RWPE1 (cell line): ENCODE measurements at places on chromosomes 3 and 15.
A peak's percentile ranks its signal among the peaks of the same experiment; 100 is the strongest.

DNA sequence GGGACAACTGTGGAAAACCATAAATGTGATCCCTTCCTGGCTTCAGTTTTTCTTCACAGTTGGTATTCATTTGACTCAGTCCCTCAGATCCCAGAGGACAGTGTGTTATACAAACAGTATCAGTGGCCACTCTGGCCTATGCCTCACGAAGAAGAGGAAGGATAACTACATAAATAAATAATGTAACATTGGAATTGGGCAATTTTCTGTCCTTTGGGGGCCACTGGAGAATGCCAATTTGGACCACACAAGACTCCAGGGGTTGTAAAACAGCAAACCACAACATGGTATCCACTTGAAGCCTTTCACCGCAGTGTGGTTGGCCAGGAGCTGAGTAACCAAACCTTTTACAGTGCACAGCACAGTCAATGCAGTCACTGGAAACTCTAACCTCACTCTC lies 1077.0 kb downstream of the ROBO2 start:
- DNase-seq: no peak

DNA sequence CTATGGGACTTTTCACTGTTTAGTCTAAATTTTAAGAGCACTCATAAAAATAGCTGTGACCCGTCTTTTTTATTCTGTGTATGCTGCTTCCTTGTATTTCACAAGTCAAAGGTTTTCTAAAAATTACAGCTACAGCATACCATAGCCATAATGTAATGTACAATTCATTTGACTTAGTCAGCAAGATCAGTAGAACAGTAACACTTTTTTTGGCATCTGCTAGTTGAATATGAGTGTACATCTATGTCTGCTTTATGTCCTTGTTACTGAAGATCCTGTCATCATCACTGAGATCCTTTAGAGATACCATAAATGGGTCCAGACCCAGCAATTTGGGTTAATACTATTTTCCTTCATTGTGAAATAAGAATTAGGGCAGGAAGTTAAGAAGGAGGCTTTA lies 42.2 kb downstream of the CMSS1 start:
- DNase-seq: peak; percentile 72

DNA sequence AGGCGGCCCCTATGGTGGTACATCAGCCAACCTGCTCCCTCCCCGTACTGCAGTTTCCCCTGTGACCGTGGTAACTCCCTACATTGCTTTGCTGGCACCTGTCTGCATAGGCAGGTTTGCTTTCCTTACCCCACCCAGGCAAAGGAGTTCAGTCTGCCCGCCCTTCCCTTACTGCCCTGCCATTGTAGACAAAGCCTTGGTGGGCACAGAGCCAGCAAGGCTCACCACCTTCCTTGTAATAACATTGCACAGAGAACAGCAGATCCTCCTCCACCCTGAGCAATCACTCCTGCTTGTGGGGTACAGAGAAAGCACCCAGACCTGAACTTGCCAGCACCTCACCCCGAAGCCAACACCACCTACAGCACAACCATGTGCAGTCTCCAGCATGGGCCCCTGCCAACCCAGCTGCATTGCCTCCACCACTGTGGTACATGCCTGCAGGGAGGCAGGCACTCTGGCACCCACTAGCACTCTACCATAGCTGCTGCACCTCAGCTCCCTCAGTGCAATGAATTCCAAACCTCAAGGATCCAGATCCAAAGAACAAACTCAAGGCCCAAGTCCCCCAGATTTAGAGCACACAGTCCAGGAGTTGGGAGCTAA lies 192.7 kb upstream of the KCNMB2 start:
- DNase-seq: no peak

DNA sequence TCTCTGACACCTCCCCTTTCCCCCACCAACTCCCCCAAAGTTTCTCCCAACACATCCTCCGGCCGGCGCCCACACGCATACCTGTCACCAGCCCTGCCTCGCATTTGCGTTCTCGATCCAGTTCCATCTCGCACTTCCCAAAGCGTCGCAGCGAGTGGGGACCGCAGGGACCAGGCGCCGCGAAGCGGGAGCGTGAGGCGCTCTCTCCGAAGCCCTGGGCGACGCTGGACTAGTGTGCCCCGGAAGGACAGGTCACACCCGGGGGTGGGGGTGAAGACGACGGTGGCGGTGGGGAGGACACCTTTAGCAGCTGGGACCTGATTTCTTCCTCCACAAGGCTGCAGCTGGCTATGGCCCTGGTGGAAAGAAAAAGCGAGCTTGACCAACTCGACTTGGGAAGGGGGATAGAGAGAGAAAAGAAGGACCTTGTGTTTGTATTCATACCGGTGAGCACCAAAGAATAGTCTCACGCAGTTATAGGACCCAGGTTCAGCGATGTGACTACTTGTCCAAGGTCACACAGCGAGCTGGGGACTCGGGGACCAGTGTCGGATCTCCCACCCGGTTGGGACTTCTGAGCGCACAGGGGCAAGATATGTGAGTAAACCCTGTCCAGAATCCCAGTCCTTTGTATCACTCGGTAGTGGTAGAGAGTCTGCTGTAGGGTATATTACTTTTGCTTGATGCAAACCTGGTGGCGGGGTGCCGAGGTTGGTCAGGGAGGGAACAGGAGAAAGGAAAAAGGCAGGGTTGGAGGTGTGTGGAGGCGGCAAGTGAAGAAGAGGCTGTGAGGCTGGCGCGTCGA lies 607 bp upstream of the GHSR start:
- DNase-seq: no peak

DNA sequence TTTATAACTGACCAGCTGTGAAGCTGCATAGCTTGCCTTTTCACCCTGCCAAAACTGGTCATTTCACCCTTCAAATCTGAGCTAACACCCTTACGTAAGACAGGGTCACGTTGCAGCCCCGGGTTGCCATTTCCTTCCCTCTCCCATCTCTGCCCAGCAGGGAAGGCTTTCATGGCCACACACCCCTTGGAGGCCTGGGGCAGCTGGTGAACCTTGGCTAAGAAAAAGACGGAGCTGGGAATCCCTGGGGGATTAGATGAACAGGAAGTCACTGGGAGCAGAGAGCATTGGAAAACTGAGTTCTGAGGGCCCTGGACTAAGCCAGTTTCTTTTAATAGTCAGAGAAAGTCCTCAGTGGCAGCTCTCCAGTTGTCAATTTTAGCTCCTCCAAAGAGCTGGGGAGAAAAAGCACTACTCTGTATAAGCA lies 67.8 kb downstream of the TTC23 start:
- no peak for DNase-seq

DNA sequence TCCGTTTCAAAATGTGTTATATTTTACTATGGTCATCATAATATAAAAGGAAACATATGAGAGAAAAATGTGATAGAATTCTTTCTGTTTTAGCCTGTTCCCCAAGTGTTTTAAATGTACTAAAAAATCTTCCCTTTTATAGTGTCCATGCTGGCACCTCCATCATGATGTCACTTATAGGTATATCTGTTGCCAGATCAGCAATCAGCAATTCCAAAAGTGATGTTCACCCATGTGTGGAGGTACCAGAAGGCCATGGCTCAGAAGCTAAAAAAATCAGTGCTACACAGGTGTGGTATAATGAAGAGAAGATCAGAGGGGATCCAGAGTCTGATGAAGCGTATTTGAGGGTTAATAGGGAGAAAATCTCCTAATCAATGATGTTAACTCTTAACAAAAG lies 1.1 kb upstream of the GPR15 start:
- DNase-seq: no peak

- DNase-seq: no peak
Measured at GRCh38 chr15:25944386-25944785, 81.3 kb upstream of the ATP10A start.

- DNase-seq: no peak
Measured at GRCh38 chr15:73598530-73599160, 34.5 kb downstream of the NPTN start.
